ENCODE measurements at places on chromosomes 6 and 20.

DNA sequence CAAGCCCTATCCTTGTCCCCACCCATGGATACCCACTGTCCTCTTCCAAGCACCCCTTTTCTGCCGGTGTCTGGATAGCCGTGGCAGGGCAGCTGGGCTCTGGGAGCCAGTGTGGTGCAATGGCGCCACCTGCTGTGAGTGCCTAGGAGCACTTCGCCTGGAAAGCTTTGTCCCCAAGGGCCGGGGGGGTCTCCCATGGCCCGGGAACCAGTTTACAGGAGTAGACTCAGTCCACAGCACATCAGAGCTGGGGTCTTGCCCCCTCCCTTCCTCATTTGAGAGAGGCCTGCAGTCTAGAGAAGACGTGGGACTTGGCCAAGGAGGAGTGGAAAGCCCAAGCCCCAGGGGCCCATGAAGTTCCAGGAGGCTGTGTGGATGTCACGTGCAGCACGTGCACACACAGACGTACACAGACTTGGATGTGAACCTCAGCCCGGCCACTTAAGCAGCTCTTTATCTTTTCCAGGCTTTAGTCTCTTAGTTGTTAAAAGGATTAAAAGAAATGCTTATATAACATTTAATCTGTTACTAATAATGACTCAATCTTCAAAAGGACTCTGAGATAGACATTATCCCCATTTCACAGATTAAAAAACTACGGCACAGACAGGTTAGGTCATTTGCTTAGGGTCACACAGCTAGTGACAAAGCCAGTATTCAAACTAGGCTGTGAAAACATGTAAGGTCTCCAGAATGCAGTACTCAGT lies 40.9 kb upstream of the CDH22 start:
- peak; percentile 52 for DNase-seq

- no peak for DNase-seq
Observed at GRCh38 chr6:35362200-35362599, 19.8 kb downstream of the PPARD start.

DNA sequence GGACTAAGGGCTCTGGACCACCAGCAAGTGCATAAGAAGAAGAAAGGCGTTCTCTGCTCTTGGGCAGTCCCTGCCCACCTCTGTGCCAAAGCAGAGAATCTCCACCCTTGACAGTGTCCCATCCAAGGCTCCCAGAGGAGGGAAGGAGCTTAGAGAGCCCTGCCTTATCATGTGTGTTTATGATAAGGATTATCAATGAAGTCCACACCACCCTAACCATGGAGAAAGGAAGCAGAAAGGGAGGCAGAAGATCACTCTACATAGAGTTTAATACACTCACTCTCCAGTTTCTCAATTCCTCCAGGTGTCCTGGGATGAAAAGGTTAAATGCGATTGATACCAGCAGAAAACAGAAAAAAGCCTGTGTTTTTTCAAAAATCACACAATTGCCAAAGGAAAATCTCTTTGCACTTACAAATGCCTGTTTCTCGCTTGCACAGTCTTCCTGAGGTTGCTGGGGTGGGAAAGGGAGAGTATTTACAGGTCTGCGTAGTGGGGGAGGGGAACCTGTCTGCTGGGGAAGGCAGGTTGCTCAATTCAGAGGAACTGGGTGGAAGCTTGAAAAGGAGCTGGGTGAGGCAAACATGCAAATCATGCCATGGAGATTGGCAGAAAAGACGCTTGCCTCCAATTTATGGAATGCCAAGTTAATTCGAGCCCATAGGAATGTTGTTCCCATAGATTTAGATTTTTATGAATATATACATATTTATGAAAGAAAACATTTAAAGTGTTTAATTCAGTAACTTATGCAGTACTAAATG lies 104.0 kb downstream of the EYA2 start:
- DNase-seq: no peak

DNA sequence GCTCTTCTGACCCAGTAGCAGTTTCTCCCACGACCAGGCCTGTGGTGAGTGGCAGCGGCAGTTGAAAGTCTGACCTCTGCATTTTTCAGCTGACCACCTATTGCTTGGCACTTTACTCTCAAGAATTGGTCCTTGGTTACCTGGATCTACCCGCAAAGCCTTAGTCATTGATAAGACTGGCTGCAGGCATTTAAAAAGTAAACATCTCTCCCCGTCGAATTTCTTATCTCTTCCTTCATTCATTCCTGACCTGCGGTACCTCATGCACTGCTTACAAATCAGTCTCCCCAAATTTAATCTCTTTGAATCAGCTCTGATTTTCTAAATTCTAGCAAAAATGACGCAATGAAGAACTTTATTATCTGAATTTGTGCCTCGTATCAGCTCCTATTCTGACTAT lies 26.1 kb upstream of the IPCEF1 start:
- no peak for DNase-seq

GRCh38 chr20:56249244-56249955 lies 868 bp downstream of the MC3R start:
- DNase-seq: peak; percentile 38

- peak; percentile 66 for DNase-seq
Observed at GRCh38 chr20:54115172-54115854, 44.9 kb upstream of the BCAS1 start.

DNA sequence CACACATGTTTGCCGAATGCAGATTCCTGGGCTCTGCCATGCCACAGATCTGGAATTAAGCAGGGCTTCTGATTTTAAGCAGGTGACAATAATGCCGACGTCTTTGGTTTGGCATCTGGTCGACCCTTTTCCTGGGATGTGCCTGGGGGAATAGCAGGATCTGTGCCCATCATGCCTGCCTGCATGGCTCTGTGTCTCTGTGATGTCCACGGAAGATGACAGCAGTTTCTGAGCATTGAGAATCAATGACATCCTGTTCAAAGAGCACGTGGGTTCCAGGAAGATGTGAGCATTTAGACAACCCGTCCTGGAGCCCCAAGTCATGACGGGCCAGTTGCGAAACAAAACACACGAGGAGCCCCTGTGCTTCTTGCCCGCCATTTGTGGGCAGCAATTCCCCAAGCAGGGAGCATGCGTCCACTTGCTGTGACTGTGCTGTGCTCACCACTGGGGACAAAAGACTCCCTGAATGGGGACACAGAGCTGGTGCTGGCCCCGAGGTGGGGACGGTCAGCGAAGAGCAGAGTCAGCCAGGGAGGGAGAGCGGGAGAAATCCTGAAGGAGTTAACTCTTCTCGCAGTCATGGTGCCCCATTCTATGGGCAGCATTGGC lies 110.1 kb downstream of the ERMARD start:
- DNase-seq: no peak

GRCh38 chr20:1786486-1786885 lies 108.7 kb upstream of the SIRPA start:
- no peak for DNase-seq

All from kidney tubule cell (primary cell).